ENCODE measurements at places on chromosomes 16 and 17.

DNA sequence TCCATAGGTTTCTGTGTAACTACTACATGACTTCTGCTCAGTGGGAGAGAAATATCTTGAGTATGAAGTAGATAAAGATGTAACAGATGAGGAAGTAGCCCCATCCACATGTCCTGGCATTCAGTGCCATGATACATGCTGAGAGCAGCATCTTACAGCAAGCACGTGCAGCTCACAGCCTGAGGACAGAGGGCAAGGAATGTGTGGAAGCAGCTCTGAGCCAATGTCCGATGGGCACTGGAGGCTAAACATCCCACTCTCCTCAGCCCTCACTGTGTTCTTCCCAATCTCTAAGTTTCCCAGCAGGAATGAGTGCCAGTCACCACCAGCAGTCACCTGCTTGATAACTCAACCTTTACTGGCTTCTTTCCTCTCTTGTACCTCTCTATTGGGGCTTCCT, 40.4 kb downstream of the CFDP1 start:
- no peak for DNase-seq

DNA sequence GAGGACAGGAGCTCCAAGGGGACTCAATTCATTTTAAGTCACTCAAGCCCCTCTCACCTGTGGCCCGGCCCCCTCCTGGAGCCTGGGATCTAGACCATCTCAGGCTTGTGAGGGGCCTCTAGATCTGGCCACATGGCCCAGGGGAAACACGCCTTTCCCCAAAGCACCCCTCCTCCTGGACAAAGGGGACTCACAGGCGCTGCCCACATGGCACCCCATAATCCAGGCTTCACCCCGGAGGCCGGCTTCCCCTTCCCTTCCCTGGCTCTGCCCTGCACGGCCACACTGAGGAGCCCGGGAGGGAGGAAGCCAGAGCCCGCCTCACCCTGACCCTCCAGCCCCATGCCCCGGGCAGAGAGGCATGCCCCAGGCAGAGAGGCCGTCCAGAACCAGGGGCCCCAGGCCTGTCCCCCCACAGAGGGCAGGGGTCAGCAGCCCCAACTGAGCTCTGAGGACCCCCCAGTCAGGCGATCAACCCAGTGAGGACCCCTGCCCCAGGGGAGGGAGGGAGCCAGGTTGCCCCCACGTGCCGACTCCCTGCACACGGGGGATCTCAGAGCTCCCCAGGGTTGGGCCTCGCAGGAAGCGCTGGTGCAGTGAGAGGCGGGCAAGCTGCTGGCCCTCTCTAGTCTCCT, 10.9 kb downstream of the HS3ST6 start:
- DNase-seq = no peak

DNA sequence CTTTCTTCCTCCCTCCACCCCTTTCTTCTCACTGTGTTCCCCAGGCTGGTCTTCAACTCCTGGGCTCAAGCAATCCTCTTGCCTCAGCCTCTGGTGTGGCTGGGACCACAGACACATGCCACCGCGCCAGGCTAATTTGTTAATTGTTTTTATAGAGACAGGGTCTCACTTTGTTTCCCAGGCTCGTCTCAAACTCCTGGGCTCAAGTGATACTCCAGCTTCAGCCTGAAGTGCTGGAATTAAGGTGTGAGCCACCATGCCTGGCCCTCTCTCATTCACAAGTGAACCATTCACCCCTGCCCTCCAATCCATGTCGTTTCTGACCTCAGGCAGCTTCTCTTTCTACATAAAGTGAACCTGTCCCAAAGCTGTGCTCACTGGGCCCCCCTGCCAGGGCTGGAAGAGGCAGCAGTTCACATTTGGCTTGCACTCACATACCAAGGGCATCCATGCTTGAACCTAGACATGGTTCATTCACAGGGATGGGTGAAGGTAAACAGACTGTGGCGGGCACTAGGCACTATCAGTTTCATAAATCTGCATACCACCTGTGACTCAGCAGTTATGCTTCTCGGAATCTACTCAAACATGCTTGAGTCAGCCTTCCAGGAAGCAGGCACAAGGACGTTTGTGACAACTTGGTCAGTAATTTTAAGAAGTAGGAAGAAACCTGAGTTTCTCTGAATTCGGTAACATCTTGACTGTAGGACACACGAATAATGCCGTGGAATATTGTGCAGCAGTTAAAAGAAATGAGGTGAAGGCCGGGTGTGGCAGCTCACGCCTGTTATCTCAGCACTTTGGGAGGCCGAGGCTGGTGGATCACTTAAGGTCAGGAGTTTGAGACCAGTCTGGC, 6.0 kb upstream of the RNF213 start:
- peak; percentile 62 for DNase-seq

DNA sequence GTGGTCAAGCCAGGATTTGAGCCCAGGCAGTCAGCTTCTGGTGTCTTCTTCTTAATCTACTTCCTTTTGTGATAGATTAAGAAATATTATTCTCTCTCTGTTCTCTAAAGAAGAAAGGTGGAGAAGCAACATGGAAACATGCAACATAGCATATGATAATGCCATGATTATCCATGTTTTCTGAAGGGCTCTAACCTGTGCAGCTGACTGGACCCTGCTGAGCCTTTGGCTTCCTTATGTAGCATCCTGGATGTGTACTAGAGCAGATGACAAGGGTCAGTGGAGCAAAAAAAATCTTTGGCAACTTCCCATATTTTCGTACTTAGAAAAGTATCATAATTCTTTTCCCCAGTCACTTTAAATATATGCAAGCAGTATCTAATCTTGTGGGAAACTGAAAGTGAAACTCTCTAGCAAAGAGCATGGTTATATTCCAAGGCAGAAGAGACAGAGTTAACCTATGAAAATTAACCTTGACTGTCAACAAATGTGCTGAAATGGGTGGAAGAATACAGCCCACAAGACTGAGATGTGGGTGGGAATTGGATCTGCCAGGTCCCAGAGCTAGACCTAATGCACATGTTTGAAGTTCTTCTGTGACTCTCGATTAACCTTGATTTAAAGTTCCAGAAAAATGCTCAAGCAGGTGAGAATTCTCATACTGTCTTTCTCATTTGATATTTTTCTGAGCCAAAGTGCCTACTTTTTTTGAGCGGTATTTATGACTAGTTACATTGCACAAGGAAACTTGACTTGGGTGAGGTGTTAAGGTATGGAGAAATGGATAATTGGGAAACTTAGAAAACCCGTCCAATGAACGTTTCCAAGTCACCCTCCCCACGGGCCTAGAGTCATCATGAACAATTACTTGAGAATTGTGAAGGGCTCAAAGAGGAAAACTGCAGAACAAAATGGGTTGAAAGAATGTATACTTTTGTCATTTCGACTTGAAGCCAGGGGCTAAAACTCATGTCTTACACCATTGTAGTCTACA, 248.6 kb downstream of the FTO start:
- DNase-seq = no peak

GRCh38 chr16:12095275-12096156, 119.0 kb downstream of the SNX29 start:
- peak; percentile 61 for DNase-seq

GRCh38 chr16:11098601-11099390, 154.4 kb downstream of the CLEC16A start:
- DNase-seq = no peak

- DNase-seq = no peak
These were observed 36.2 kb upstream of the IRF8 start for GRCh38 chr16:85862476-85863383.

DNA sequence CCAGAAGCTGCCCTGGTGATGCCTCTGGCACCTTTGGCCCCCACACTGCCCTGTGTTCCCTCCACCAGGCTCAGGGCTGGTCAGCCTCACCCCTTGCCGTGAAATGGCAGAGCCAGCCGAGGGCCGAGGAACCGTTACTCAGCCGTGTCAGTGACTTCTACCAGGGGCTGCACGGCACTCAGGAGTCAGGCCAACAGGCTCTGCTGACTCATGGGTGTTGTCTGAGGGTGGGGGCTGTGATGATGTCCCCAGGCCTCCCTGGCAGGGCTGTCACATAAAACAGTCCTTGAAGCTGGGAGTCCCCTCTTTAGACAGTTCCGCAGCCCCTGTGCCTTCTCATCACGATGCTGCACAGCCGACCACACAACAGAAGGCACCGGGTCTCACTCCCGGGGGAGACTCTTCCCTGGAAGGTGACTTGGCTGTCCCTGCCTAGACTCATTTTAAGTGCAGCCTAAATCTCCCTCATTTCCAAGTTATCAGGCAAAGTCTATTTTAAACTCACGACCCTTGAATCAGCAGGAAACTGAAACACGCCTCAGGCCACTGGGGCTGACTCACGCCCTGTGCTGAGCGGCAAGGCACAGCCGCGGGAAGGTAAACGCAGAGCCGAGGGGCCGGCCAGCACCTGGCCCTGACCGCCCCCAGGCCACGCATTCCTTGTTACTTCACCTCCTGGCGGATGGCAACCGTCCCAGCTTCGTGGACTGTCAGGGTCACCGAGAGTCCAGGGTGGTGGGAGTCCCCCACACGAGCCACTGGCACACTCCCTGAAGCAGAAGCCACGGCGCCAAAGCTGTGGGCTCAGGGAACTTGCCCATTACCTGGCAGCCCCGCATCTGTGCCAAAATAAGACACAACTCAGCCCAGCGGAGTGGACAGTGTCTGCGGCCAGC, 102.6 kb downstream of the ZNF778 start:
- DNase-seq = no peak

GRCh38 chr17:80317706-80317980, 57.0 kb downstream of the RNF213 start:
- no peak for DNase-seq

DNA sequence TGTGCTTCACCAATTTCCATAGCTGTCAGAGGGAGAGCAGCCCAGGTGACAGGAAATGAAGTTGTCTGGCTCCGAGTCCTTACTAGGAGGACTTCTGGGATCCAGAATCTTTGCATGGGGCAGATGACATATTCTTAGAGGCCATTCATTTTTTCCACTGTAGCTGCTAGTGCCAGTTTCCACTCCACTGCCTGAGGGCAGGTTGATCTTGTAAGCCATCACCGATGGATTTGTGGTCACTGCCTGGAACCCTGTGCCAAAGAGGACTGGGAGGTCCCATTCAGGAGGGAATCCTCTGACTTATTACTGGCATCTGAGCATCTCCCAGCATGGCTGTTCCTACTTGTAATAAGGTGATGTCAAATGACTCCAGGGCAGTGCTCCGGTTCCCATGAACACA, 144.1 kb upstream of the KCNJ18 start:
- no peak for DNase-seq
